ENCODE measurements at places on chromosomes 7 and 10.

- no peak for DNase-seq
These were observed 44.7 kb upstream of the CROT start for GRCh38 chr7:87300756-87301155.

DNA sequence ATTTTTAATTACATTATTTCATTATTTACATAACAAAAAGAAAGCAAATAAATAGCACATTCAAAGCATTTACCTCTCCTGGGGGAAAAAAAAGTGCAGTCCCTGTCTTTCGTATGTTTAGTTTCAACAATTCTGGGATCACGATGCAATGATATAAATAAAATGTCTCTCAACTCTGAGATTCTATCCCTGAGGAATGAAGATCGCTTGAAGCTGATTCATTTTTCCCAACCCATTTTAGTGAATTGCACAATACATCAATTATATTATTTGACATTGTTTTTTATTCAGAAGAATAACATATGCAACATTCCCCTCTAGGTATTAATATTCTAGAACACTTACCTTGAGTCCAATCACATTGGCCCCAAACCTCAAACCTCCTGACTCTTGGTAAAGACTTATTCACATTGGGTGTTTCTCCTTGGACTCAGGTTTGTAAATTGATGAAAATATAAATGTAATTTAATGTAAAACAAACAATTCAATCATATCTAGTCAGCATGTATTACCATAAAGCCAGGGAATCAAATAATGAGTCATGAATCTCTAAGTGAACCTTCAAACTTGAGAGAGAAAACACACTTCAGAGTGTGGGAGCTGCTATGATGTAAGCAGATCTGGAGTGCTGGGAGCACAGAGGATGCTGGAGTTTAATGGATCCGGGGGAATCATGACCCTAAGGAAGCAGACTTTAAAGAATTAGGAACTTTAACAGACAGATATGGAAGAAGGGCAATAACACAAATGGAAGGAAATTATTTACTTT lies 5.3 kb upstream of the SCIN start:
- no peak for DNase-seq

- no peak for DNase-seq
These were observed 307.3 kb downstream of the SORCS1 start for GRCh38 chr10:106857213-106857612.

DNA sequence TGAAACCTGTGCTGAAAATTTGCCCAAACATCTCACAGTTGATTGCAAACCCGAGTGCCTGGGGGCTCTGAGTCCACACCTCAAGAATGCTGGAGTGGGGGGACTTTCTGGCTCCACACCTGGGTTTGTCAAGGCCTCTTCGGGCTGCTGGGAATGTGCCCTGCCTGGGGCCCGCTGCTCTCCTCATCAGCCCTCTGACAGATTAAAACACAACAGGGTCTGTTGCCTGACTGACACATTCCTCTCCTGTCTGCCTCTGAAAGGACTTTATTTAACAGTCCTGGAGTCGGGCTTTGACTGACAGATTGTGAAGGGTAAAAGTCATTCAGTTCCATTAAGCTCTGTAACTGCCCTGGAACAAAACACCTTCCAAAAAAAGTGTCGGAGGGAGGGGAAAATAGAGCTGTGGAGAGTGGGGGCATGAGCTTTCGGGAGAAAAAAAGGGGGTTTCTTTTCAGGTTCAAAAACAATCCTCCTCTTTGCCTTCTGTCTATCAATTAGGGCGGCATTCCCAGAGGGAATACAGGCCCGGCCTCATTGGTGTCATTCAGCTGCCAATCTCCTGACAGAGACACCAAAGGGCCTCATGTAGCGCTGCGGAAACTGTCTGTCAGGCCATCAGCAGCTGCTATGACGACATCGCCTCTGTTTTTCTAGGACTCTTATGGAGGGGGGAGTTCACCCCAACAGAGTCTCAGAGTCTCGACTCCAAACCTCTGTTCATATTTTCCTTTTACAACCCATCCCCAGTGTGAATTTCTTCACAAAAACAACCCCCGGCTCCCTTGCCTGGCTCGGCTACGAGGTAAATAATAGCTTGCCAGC lies 398.8 kb upstream of the NFE2L3 start:
- no peak for DNase-seq

GRCh38 chr10:71077143-71077581 lies 135.2 kb upstream of the UNC5B start:
- DNase-seq = no peak

- DNase-seq = no peak
These were observed 830.8 kb upstream of the AUTS2 start for GRCh38 chr7:68767462-68767861.

GRCh38 chr10:102322914-102323313 lies 72.6 kb upstream of the NFKB2 start:
- DNase-seq = peak; percentile 32

GRCh38 chr10:89025453-89025852 lies 34.9 kb downstream of the FAS start:
- no peak for DNase-seq
